Stimulated activated CD4-positive, alpha-beta T cell treated with anti-CD3 and anti-CD28 coated beads, Interleukin-12 subunit alpha, Interleukin-12 subunit beta, amount 100 ng/mL, for 24 hours (primary cell): ENCODE measurements at places on chromosomes 7 and 10.

- DNase-seq: no peak
Measured at GRCh38 chr10:29860166-29860565, 199.2 kb downstream of the JCAD start.

GRCh38 chr7:37285706-37286453, 162.8 kb downstream of the ELMO1 start:
- no peak for DNase-seq

GRCh38 chr10:128912568-128913311, 554.3 kb upstream of the MGMT start:
- DNase-seq: no peak

GRCh38 chr7:24825931-24826661, 68.8 kb upstream of the GSDME start:
- DNase-seq: no peak

DNA sequence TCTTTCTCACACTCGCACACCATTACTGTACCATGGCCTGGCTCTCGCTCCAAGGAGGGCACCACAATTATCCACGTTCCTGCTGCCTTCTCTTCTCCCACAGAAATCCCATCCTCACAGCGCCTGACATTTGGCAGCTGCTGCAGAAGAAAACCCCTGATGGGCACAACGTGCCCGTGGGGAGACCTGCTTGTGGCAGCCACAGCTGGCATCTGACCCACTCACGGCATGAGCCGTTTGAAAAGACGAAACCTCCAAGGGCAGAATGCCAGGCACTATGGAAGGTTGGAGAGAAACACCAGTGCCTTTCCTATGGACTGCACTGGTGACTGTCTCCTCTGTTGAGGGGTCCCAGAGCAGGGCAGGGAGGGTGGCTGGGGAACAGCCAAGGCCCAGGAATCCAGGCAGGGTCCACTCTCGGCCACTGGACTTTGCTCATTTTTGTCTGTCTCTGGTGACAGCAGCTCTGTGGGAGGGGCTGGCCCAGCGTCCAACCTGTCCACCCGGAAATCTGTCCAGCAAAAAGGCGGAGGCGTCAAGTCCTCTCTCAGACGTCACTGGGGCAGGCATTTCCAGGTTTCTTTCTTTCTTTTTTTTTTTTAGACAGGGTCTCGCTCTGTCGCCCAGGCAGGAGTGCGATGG, 61.0 kb upstream of the MKRN1 start:
- no peak for DNase-seq

DNA sequence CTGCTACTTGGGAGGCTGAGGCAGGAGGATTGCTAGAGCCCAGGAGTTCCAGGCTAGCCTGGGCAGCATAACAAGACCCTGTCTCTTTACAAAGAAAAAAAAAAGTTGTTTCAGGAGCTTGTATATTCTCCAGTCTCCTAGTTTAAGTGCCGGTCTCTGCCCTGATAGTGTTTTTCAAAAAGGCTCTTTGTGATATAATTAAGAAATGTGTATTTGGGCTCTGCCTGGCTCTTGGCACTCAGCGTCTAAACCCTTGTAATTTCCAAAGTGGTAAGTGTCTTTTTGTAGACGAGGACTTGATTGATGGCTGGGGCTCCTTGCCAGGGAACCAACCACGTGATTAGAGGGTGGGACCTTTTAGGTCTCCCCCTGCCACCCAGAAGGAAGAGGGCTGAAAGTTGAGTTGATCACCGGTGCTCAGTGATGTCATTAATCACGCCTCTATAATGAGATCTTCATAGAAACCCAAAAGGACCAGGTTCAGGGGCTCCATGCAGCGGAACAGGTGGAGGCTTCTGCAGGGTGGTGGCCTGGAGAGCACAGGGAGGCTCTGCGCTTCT, 4.4 kb downstream of the EIF3B start:
- no peak for DNase-seq
